Stimulated activated CD4-positive, alpha-beta T cell treated with anti-CD3 and anti-CD28 coated beads, Interleukin-15, amount 100 ng/mL, for 1 hour (primary cell): ENCODE measurements at places on chromosomes 3 and 15.

GRCh38 chr3:86792316-86792715 is 198.6 kb downstream of the VGLL3 start:
- DNase-seq, result no peak

DNA sequence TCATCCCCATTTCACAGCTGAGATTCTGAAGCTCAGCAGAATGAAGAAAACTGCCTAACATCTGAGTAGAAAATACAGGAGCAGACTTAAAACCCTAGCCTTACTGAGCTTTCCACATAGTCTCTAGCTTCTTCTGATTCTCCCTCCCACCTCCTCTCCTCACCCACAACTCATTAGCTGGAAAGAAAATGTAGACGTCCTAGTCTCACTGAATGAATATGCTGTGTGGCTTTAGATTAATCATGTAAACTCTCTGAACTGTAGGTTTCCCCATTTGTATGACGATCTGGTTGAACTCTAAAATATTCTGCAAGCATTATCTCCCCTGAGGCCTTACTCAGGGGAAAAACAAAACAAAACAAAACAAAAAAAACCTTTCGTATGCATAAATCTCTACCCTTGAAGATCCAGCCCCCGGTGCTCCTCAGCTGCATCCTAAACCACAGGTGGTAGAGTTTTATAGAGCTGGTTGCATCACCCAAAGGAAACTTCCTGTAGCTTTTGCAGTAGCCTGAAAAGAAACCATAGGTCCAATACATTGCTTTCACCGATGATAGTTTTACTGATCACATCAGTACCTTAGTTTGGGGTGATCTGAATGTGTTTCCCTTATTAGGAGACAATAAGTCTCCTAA is 40.6 kb downstream of the FOXB1 start:
- DNase-seq, result no peak

DNA sequence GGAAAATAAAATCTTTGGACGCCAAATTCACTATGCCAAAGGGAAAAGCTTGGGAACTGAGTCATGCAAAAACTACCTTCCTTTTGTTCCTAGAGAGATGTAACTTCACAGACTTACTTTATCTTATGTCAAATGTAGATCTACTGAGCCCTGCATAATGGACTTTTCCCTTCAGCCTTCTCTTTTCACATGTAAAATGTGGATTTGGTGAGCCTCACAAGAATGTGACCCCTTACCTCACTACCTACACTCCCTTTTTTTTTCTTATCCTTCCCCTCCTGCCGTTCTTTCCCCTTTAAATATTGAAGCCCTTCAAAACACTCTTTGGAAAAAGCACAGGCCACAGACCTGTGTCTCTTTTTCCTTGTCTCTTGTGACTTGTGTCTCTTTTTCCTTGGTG is 14.0 kb upstream of the PCCB start:
- no peak for DNase-seq

GRCh38 chr15:54979964-54980363 is 216.8 kb downstream of the RSL24D1 start:
- DNase-seq, result no peak

GRCh38 chr15:80309769-80310384 is 57.9 kb upstream of the CTXND1 start:
- no peak for DNase-seq

DNA sequence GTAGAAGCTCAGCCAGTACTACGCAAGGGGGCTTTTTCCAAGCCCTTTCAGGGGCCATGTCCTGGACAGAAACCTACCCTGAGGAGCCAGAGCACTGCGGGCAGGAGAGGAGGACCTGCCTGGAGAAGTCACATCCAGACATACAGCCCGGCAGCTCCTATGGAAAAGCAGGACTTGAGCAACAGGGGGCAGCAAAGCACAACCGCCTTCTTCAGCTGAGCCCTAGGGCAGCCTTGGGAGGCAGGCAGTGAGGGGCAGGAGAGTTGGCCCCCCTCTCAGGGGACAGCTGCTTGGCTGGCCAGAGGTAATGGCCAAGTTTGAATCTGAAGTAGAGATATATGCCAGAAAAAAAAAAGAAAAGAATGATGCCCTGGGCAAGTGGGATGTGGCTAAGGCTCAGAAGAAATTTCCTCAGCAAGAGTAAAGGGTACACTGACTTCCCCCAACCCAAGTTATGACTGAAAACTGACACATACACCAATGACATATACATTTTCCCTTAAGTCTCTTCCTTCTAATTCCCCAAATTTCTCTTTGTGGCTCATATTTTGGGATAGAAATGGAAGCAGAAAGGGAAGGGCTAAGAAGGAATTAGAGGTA is 56.9 kb downstream of the CYP19A1 start:
- DNase-seq, result no peak

DNA sequence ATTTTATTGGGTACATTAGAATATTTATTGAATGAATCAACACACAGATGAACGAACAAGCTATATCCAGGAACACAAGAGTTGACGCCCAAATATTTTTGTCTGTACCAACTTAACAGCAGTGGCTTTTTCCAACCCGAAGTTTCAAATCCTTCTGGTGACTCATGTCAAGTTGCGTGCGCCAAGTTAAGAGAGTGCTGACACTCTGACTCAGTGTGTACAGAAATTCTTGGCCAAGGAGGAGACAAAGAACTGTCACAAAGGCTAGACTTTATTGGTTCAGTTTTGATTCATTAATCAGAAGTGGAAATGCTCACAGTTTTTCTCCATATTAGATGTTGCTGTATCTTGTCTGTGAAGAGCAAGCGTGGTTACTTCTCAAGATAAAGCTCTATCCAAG is 59.6 kb upstream of the TSC22D2 start:
- DNase-seq, result no peak

GRCh38 chr3:151206201-151206600 is 3.2 kb upstream of the GPR171 start:
- no peak for DNase-seq

DNA sequence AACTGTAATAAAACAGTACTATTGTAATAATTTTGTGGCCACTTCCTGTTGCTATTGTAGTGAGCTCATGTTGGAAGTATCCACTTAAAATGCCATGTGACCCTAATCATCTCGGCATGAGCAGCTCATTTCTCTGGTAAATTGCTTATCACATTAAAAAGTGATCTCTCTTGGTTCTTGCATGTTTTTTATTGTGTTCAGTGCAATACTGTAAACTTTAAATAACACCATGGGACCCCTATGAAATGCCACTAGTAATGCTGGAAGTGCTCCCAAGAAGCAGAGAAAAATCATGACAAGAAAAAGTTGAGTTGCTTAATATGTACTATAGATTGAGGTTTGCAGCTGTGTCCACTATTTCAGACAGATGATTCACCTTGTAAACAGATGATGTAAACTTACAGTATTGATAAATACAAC is 45.6 kb downstream of the NMD3 start:
- no peak for DNase-seq

GRCh38 chr3:49177073-49177472 is 5.7 kb downstream of the KLHDC8B start:
- DNase-seq, result no peak

DNA sequence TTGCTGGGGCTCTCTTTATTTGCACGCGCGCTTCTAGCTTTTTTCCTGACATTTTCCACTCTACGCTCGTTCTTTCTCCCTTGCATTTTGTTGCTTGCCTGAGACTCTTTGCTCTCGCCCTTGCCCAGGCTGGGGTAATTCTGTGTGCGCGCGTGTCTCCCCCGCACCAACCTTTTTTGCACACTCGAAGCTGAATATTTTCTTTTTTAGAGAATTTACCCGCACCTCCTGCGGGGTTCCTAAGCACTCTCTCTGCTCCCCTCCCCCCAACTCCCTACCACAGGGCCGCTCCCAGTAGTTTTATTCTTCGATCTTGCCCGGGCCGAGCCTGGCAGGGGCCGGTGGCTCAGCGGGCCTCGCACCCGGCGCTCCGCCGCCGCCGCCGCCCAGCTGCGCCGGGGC is 732 bp downstream of the FAM43A start:
- DNase-seq, result no peak

DNA sequence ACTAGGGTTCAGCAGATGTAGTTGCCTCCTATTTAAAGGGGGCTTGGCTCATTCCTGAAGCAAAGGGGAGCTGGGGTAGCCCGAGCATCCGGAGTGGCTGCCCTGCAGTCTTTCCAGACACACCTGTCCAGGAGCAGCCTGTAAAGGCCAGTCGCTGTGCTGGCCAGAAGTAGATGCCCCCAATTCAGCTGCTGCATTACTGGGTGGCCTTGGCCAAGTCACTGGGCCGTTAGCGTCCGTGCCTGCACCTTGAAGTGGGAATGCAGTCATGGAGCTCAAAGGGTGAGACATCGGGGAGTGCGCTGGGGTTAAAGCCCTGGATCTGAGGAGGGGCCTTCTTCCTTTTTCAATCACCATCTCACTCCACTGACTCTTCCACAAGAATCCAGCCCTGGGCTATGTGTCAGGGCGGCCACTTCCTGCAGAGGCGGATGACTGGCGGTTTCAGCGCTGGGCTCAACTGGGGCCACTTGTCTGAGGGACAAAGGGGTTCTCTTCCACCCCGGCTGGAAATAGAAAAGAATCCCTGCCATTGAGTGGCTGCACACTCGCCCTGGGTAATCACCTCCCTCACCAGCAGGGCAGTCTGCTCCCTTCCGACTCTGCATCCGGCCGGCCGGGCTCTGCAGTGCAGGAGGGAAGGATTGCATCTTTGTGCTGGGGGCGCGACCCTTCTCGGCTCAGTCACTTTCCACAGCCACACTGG is 11.8 kb downstream of the ALDH1A3 start:
- DNase-seq, result no peak

DNA sequence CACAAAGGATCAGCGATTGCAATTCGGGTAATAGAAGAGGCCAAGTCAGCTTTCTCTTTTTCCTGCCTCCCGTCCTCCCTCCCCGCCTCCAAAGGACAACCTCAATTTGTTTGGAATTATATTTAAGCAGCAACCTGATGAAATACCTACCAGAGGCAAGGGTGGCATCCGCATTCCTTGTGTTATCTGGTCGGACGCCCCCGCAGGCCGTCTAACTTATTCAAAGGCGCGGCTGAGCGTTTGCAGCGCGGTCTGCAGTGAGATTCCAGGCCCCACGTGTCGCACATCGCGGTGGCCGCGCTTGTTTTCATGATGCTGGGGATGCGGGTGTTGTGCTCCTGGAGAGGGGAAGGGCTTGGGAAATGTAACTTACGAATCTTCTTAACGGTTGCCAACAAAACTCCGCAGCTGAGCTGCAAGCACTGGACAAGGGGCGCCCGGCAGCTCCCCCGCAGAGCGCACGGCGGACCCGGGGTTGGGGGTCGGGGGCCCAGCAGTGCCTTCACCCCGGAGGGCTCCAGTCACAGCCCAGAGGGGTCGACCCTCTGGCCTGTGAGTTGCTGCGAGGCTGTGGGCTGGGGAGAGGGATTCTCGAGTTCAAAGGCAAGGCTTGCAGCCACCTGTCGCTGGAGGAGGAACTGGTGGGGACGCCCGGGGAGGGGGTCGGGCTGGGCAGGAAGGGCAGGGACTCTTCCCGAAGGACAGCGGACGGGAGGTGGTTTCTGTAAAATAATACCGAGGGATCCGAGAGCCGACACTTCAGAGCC is 20.5 kb upstream of the RGMA start:
- no peak for DNase-seq

GRCh38 chr15:25171111-25171811 is 216.5 kb downstream of the SNRPN start:
- DNase-seq, result peak; percentile 1

DNA sequence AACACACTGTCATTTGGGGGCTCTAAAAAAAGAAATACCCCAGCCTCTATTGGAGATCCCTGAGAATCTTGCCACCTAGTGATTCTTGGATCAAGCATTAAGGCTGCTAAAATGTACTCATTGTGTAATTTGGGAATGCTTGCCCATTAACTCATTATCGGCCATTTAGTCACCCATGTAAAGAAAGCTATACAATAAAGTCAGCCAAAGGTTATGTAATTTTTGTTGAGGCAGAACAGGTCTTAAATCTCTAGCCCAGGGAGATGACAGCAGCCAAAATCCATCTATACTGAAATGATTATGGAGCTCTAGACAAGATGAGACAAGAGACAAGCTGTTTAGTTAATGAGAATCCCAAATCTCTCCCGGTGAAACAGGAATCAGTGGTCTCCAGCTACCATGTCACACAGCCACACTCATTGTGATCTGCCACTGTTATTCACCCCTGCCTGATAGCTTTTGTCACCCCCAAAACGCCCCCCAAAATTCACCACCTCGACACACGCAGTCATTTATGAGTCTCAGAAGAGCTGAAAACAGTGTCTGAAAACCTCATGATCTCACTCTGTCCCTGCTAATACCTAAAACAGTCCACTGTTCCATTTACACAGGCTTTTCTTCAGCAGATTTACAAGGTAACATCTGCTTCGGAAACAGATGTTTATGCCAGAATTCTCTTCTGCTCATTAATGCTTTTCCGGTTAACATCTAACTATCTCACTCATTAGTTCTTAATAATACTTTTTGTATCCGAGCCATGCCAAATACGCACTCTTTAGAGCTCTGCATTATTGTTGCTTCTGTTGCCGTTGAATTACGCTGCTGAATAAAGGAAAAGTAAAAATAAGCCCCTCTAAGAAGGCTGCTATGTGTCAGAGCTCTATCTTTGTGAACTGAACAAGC is 138.5 kb downstream of the RORA start:
- no peak for DNase-seq

- DNase-seq, result no peak
Measured at GRCh38 chr15:40974879-40975278, 21.6 kb downstream of the CHAC1 start.

- DNase-seq, result no peak
Measured at GRCh38 chr3:96863129-96863740, 48.8 kb downstream of the EPHA6 start.

- no peak for DNase-seq
Measured at GRCh38 chr3:87615506-87615905, 339.1 kb upstream of the POU1F1 start.

DNA sequence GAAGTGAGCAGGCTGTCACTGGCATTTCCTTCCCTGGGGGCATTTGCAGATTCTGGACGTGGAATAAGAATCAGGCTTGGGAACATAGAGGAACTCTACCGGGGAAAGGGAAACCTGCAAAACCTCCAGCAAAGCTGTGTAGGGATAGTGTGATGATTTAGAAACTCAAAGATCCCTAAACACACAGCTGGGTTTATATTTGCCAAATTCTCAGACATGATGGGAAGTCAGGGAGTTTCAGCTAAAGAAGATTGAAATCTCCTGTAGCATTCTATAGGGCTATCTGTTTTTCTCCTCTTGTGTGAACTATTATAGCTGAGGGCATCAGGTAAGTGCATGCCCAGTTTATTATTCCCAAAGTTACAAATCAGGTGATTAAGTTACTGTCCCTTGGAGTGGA is 9.2 kb upstream of the CLEC3B start:
- no peak for DNase-seq
